Lower lobe of right lung (tissue), 2 donors: ENCODE measurements at places on chromosomes 4 and X. TPM values are rescaled to one million over a fixed set of nuclear protein-coding genes. Genes with fewer than 3 reads are reported as not detected.

DNA sequence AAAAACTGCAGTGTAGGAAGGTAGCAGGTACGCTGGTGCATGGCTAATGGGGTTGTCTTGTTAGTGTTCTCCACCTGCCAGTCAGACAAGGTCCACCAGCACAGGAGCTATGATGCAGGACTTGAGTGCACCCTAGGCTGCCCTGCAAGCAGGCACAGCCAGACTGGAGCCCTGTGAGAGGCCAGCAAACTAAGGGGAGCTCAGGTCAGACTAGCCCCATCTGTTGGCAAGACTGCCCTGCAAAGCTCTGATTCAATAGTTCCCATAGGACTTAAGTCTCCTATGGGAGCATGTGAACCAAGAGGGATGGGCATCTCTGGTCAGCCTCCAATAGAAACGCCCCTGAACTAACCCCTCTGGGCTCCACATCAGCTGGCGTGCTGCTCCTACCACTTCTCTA, 1307.3 kb downstream of the C4orf33 start:
- H3K4me1 ChIP-seq = no peaks in the 10 kb centered on the region
- no peak overlapping the region for H3K4me3 ChIP-seq
- no peaks in the 10 kb centered on the region for H3K36me3 ChIP-seq
- DNase-seq = no peak
- H3K27ac ChIP-seq = no peak overlapping the region
- no peaks in the 10 kb centered on the region for H3K27me3 ChIP-seq

DNA sequence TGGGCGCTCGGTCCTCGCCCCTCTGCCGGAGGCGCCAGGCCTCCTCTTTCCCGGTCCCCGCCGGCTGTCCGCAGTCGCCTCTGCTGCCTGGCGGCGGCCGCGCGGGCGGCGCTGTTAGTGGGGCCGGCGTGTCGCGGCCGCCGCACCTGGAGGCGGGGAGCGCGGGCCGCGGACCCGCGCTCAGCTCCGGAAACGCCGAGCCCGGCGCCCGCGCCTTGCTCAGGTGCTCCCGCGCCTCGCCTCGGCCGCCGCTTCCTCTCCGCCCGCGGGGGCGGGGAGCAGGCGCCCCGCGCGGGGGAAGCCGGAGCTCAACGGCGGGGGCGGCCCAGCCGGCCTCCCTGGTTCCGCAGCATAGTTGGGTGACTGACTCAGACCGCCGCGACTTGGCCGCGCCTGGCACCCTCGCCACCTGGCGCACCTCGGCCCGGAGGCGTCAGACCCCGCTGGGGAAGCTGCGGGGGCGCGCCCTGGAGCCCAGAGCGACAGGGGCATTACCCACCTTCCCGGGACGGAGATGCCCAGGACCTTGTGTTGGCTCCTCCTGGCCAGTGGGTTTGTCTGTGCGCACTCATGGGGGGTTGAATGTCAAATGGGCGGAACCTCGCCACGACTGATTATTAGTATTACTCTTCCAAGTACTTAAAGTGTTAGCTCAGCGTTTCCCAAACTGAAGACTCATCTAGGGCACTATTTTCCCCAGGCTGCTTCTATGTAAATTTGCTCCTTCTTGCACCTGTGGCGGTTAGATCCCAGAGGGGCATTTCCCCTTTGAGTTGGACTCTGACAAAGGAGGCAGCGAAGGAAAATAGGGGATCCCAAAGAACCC, at the start of gene ARAP2:
Gene ARAP2, minus strand, starts transcription at position 258 of the 826 bp plus-strand sequence. CDS start 15,028 bp downstream, outside the sequence.
- H3K27me3 ChIP-seq = no peaks in the 10 kb centered on the region
- H3K4me1 ChIP-seq = peaks cover 22% of the 10 kb centered on the region
- H3K36me3 ChIP-seq = no peaks in the 10 kb centered on the region
- H3K27ac ChIP-seq = peak within 1 kb of the TSS; percentile 89

- no peak overlapping the region for H3K27ac ChIP-seq
- no peaks in the 10 kb centered on the region for H3K36me3 ChIP-seq
- H3K4me1 ChIP-seq = peaks cover 6% of the 10 kb centered on the region
- no peaks in the 10 kb centered on the region for H3K27me3 ChIP-seq
These were observed 138.8 kb downstream of the AREG start for GRCh38 chr4:74583757-74584156.

DNA sequence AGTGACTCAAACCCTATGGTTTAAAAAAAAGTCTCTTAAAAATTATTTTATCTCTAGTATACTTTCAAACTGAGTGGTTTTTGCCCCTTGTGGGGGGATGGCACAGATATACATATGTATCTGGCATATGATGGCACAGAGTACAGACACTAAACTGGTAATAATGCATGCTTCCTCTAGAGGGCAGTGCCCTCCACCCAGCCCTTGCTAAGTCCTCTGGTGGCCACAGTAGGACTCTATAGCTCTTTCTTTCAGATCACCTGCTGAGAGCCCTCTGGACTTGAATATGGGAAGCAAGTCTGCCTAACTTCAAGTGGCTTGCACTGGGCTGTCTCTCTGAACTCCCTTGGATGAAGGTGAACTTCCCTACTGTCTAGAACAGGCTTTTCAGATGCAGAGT, 66.3 kb downstream of the TSPAN7 start:
- H3K36me3 ChIP-seq = no peaks in the 10 kb centered on the region
- H3K4me1 ChIP-seq = no peaks in the 10 kb centered on the region
- no peak overlapping the region for H3K4me3 ChIP-seq
- H3K27me3 ChIP-seq = no peaks in the 10 kb centered on the region
- no peak overlapping the region for H3K27ac ChIP-seq
- DNase-seq = no peak

DNA sequence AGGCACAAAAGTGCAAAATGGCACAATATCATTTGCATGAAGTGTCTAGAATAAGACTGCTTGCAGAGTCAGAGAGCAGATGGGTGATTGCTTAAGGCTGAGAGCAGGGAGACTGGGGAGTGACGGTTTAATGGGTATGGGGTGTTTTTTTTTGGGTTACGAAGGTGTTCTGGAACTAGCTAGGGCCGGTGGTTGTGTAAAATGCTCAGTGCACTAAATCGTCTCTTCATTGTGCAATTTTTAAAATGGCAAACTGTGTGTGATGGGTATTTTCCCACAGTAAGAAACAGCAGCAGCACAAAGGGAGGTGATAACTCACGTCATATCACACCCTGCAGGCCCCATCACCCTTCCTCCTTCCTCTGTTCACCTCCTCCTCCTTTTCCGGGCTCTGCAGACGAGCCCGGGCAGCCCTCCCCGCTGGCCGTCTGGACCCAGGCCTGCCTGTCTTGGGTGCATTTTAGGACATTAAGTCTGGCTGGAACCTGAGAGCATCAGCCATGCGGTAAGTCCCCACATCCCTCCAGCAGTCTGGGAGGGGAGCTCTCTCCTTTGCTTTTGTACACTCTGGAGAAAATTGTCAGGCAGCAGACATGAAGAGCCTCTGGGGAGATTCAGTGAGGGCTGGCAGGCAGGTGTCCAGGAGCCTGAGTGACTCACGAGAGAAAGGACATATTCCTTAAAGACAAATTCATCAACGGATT, 42.7 kb downstream of the ASMT start:
- no peaks in the 10 kb centered on the region for H3K36me3 ChIP-seq
- peak overlapping the region; percentile 37 for H3K4me3 ChIP-seq
- no peaks in the 10 kb centered on the region for H3K27me3 ChIP-seq
- H3K27ac ChIP-seq = no peak overlapping the region
- H3K4me1 ChIP-seq = no peaks in the 10 kb centered on the region
- DNase-seq = no peak

- H3K36me3 ChIP-seq = no peaks in the 10 kb centered on the region
- H3K4me3 ChIP-seq = no peak overlapping the region
- no peak for DNase-seq
These were observed 224.0 kb upstream of the HHIP start for GRCh38 chr4:144421839-144422565.

DNA sequence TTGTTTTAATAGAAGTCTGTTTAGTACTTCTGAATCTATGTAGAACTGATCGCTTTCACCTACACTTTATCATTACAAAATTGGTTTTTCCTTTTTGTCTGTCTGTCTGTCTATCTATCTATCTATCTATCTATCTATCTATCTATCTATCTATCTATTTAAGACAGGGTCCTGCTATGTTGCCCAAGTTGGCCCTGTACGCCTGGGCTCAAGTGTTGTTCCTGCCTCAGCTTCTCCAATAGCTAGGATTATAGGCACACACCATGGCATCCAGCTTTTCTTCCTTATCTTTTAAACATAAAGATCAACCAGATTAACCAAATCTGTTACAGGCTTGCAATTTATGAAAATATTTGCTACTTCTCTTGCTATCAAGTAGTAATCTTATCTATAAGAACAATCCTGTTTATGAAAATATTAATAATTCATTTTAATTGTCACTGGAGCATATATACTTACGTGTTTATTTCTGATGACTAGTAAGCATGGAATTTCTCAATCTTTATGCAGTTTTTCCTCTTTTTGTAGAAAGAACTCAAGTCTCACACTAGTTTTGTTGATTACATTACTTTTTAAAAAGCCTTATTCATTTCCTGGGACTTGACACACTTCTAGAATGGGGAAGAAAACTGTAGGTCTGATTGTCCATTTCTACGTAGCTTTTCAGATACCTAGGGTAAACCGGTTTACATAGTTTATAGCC, 24.5 kb downstream of the KIAA0232 start:
- peak overlapping the region; percentile 58 for H3K27ac ChIP-seq
- no peaks in the 10 kb centered on the region for H3K27me3 ChIP-seq
- no peak overlapping the region for H3K4me3 ChIP-seq

- H3K4me3 ChIP-seq = no peak overlapping the region
- H3K27me3 ChIP-seq = no peaks in the 10 kb centered on the region
- peaks cover 64% of the 10 kb centered on the region for H3K36me3 ChIP-seq
- H3K27ac ChIP-seq = no peak overlapping the region
These were observed 22.6 kb downstream of the NAP1L5 start for GRCh38 chr4:88674979-88675378.

GRCh38 chr4:85370400-85371032, 104.4 kb upstream of the ARHGAP24 start:
- H3K27ac ChIP-seq = no peak overlapping the region
- no peak for DNase-seq
- H3K36me3 ChIP-seq = no peaks in the 10 kb centered on the region

GRCh38 chr4:146063143-146063542, 112.4 kb upstream of the LSM6 start:
- no peak overlapping the region for H3K27ac ChIP-seq
- no peak for DNase-seq
- no peaks in the 10 kb centered on the region for H3K4me1 ChIP-seq

DNA sequence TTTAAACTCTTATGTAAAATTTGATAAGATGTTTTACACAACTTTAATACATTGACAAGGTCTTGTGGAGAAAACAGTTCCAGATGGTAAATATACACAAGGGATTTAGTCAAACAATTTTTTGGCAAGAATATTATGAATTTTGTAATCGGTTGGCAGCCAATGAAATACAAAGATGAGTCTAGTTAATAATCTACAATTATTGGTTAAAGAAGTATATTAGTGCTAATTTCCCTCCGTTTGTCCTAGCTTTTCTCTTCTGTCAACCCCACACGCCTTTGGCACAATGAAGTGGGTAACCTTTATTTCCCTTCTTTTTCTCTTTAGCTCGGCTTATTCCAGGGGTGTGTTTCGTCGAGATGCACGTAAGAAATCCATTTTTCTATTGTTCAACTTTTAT, at the start of gene ALB:
Gene ALB, plus strand, starts transcription at position 246 of the 400 bp plus-strand sequence. Its CDS starts 41 bp downstream, at position 287.
- no peak for DNase-seq
- no peaks in the 10 kb centered on the region for H3K36me3 ChIP-seq
- no peaks in the 10 kb centered on the region for H3K4me1 ChIP-seq

- DNase-seq = no peak
- no peaks in the 10 kb centered on the region for H3K36me3 ChIP-seq
- no peaks in the 10 kb centered on the region for H3K27me3 ChIP-seq
- H3K27ac ChIP-seq = peak overlapping the region; percentile 72
- no peaks in the 10 kb centered on the region for H3K4me1 ChIP-seq
These were observed 243.1 kb downstream of the ANK2 start for GRCh38 chr4:113292371-113293042.

DNA sequence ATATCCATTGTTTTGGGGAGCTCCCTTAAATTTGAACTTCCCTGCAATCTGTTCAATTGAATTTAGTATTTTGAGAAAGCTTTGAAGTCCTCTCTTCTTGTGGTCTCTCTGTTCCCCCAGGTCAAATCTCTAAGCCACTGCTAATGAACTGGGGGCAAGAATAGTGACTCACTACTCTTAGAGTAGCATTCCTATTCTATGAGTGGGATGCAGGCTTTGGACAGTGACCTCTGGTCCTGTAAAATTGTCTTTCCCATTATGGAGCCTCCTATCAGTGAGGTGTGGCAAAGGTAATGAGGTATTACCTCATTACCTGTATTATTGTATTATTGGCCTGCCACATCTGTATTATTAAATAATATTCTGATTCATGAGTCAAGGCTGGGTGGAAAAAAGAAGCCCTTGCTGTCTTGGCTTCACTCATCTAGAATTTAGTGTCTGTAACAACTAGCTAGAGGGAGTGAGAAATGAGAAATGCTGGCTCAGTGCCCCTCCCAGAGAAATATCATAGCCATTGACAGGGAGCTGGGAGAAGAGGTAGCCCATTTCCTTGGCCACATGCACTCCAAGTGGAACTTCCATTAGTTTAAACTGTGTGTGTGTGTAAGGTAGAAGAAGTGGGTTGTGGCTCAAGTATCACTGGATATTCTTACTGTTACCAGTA, 393.9 kb upstream of the CTSO start:
- no peaks in the 10 kb centered on the region for H3K36me3 ChIP-seq
- no peak overlapping the region for H3K27ac ChIP-seq
- H3K4me3 ChIP-seq = no peak overlapping the region
- no peak for DNase-seq
- no peaks in the 10 kb centered on the region for H3K4me1 ChIP-seq

DNA sequence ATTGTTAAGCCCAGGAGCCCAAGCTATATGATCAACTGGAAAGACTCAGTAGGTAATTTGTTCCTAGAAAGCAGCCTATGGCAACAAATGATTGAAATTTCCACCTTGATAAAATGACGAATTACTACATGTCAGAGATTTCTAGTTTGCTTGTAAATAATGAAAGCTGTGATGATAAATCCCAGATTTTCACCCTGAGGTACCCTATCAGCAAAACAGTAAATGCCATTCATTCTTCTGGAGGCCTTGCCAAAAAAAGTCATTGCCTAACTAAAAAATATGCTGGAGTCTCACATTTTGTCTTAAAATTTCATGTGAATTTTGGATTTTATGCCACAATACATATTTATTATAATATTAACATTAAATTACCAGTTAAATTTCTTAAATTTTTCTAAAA, 71.3 kb downstream of the PPEF2 start:
- no peak overlapping the region for H3K27ac ChIP-seq
- H3K4me1 ChIP-seq = no peaks in the 10 kb centered on the region
- no peak overlapping the region for H3K4me3 ChIP-seq
- no peaks in the 10 kb centered on the region for H3K27me3 ChIP-seq
- H3K36me3 ChIP-seq = no peaks in the 10 kb centered on the region

- H3K27me3 ChIP-seq = no peaks in the 10 kb centered on the region
- no peaks in the 10 kb centered on the region for H3K4me1 ChIP-seq
- no peak for DNase-seq
- H3K36me3 ChIP-seq = no peaks in the 10 kb centered on the region
- H3K4me3 ChIP-seq = no peak overlapping the region
These were observed 338.6 kb downstream of the SPIN4 start for GRCh38 chrX:63012574-63012973.

- peak overlapping the region; percentile 21 for H3K4me3 ChIP-seq
- H3K27me3 ChIP-seq = no peaks in the 10 kb centered on the region
- H3K4me1 ChIP-seq = no peaks in the 10 kb centered on the region
- no peaks in the 10 kb centered on the region for H3K36me3 ChIP-seq
- peak; percentile 51 for DNase-seq
These were observed 46.5 kb downstream of the MAGEA1 start for GRCh38 chrX:153225438-153226098.

SSX2B gene
- total RNA-seq = not detected

GNRHR gene
- total RNA-seq = not detected

ZNF630 gene
- 4.0 TPM for total RNA-seq

NAT8L gene
- 0.24 TPM for total RNA-seq

MAGEE1 gene
- total RNA-seq = 2.7 TPM

F8 gene
- 37.5 TPM for total RNA-seq

ADGRG2 gene
- 1.1 TPM for total RNA-seq

SNCA gene
- 7.8 TPM for total RNA-seq
